ENCODE measurements at places on chromosomes 3 and 15.

DNA sequence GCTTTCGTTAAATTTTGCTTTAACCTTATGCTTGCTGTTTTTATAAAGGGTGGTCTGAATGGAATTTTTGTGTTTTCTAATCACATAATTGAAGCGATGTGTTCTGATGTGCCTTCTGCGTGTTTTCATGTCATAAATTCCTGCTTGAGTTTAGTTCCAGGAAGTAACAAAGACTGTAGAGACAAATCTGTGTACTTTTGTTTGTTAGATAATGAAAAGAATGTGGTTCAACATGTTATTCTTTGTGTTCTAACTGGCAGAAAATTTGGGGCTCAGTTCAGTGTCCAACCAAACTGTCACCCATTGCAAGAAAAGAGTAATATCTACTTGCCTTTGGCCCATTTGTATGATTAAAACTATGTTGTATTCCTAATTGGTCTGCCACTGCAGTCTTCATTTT, 324.0 kb downstream of the DIPK2A start:
- DNase-seq = no peak

DNA sequence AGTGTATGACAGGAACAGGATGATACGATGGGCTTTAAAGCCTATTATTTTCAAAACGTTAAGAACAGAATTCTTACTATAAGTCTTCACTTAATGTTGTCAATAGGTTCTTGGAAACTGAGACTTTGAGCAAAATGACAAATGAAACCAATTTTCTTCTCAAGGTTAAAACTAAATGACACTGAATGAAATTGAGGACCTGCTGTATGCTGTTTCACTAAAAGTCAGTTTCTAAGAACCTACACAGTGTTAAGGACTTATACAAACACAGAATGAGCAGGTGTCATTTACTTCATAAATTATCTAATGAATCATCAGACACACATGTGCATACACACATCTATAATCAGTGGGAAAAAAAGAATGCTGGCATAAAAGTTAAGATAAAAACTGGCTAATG, 106.9 kb downstream of the RFTN1 start:
- no peak for DNase-seq

GRCh38 chr3:181369637-181370036, 342.1 kb upstream of the SOX2 start:
- no peak for DNase-seq

DNA sequence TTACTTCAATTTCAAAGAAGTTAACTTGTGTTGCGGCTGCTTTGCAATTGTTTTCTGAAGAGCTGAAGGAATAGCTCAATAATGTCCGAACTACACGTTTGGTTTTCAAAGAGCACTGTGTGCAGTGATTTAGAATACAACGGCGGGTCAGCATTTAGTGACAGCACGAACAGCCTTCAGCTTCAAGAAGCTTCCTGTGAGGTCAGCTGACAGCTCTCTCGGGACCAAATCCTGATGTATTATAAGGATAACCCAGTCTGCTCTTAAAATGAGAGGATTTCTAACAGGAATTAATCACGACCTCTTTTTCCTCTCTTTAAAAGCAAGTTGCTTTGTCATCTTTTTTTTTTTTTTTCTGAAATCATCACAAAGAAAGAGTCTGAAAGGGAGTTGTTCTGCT, 97.9 kb upstream of the UNC13C start:
- DNase-seq = no peak

All from retinal pigment epithelial cell (primary cell).